ENCODE measurements at places on chromosomes 13 and 19.

DNA sequence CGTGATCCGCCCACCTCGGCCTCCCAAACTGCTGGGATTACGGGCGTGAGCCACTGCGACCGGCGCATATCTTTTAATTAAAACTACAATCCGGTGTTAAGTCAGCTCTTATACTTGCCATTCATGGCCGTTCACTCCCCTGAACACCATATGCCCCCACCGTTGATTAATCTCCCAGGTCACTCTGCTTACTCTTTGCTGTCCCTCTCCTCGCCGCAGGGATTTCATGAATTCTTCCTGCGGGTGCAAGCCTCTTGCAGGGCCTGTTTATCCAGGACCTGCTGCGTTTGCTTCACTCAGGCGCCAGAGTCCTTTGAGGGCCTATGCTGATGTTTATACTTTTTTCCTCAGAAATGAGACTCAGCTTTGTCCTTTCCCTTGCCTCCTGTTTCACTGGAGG, 996 bp downstream of the ERVV-2 start:
- DNase-seq = no peak

GRCh38 chr19:28530406-28531035, 682.4 kb downstream of the UQCRFS1 start:
- no peak for DNase-seq

DNA sequence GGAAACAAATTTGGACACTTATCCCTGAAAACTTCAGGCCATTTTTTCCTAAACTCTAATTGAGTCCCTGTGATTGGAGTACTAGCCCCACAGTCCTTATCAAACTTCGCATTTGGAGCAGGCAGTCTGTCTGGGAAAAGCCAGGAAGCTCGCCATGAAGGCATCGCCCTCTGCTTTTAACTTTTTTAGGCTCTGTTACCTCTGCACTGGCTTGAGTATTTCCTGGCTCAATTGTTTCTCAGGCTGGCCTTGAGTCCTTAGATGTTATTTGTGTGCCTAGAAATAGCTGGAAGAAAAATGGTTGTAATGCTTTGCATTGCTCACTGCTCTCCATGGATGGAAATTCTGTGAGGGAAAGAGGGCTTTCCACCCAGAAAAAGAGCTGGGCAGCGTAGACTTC, 24.2 kb downstream of the ACTN4 start:
- DNase-seq = no peak

DNA sequence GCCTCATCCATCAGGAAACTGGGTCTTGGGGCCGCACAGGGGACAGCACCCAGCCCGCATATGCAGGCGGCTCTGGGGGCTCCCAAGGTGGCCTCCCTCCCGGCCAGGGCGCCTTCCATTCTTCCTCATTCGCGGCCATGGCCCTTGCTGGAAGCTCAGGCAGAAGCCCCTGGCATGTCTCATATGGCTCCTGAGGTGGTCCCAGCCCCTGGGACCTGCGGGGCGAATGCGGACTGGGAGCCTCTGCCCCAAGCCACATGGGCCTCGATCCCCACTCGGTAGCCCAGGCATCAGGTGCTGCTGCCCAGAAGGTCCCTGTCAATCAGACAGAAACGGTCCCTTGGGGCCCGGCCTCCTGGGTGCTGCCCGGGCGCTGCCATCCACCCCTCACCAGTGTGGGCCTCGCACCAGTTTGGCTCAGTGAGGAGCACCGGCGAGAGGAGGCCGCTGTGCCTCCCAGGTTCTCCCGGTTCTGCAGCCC, 301.6 kb downstream of the TEX29 start:
- DNase-seq = no peak

GRCh38 chr13:113405481-113406300, 41.8 kb upstream of the GRTP1 start:
- DNase-seq = no peak

DNA sequence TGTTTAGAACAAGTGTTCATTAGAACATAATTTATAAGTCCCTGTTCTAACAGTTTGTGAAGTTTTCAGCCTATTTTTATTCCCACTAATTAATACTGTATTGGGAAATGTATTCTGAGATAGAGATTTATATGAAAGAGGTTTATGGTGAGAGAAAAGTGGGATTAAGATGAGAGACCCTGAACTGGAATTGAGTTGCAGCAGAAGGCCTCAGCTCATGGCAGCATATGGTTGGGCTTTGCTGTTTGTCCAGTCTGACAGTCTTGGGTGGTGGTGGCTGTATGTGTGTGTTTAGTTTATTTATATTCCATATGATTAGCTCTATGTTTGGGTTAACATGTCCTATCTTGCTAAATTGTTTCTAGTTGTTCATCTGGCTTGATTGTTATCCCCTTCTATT, 575.1 kb downstream of the SLITRK5 start:
- DNase-seq = no peak

DNA sequence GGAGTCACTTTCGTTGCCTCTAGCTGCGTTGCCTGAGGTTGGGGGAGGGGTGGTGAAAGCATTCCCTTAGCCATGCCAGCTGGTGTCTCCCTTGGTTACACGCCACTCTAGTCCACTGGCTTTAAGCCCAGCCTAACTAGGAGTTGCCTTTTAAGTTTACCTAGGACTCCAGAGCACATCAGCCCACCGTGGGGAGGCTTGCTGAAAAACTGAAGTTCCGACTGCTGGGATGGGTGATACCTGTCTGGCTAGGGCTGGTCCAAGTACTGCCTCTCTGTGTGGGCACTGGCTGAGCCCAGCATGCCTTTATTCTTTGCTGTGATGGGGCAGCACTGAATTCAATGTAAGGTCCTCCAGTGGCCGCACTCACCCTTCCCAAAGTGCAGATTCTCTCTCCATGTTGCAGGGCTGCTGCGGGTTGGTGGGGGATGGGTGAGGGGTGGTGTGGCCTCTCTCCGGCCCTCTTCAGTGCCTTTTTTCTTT, 11.8 kb upstream of the CEACAM1 start:
- no peak for DNase-seq

DNA sequence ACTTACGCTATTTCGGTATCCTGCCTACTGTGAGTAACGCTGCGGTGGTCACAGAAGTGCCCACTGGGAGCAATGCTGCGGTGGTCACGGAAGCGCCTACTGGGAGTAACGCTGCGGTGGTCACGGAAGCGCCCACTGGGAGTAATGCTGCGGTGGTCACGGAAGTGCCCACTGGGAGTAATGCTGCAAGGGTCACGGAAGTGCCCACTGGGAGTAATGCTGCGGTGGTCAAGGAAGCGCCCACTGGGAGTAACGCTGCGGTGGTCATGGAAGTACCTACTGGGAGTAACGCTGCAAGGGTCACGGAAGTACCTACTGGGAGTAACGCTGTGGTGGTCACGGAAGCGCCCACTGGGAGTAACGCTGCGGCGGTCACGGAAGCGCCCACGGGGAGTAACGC, 52.1 kb upstream of the SOX1 start:
- no peak for DNase-seq

DNA sequence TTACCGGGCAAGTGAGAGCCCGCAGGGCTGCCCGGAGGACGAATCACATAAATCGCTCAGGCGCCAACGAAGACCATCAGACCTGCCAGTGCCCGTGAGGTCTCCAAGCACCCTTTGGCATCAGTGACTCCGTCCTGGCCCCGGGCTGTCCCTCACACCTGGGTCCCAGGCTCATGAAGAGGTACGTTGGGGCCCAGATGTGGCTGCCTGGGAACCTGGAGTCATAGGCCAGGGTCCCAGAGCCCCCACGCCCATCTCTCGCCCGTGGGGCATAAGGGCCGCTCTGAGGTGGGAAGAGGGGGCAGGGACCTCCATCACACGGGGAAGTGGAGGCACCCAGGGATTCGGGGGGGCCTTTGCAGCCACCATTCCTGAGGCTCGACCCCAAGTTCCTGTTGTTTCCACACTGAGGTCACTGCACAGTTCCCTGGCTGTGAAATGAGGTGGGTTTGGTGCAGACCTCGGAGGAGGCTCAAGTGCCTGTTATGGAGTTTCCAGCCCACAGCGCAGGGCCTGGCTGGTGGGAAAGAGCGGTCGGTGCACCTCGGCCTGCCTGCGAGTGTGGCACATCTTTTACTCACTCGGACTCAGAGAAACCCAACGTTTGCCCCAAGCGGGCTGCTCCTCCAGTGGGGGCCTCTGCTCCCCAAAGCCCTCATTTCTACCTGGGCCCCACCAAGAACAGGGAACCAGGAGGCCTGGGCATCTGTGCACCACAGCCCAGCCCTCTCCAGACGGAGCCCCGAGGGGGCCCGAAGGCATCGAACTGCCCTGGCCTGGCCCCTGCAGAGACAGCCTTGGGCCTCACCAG, 35.9 kb upstream of the C13orf46 start:
- no peak for DNase-seq

DNA sequence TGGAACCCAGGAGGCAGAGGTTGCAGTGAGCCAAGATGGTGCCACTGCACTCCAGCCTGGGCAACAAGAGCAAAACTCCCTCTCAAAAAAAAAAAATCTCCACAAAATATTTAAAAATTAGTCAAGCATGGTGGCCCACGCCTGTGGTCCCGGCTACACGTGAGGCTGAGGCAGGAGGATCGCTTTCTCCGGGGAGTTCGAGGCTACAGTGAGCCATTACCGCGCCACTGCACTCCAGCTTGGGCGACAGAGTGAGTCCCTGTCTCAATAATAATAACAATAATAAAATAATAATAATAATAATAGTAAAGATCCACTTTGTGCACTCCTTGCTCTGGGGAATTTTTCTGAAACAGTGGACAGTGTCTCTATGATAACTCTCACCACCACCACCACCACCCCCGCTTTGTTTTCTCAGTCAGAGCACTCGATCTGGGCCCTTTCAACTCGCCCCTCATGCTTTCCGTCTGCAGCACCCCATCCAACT, 8.7 kb downstream of the NAPSA start:
- DNase-seq = no peak

DNA sequence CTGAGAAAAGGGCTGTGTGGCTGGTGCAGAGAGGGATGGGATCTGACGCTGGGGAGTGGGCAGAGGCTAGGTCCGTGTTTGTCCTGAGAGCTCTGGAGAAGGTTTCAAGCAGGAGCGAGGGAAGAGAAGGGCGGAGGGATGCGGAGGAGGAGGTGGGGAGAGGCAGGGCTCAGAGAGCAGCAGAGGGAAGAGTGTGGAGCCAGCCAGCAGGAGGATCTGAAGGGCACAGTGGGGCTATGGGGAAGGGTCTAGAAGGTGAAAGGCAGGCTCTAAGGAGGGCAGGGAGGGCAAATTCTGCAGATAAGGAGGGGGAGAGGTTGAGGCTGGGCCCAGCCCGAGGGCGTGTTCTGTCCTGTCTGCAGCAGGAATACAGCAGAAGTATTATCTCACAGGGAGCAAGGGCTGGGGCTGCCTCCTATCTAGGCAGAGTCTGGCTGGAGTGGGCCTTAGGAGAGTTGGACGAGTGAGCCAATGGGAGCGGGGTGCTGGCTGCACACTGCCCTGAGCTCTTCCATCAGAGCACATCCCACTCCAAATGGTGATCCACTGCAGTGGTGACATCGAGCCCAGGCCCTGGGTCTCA, 6.1 kb downstream of the AP2A1 start:
- DNase-seq = no peak

- DNase-seq = no peak
Observed at GRCh38 chr13:21134475-21134874, 41.9 kb downstream of the SKA3 start.

DNA sequence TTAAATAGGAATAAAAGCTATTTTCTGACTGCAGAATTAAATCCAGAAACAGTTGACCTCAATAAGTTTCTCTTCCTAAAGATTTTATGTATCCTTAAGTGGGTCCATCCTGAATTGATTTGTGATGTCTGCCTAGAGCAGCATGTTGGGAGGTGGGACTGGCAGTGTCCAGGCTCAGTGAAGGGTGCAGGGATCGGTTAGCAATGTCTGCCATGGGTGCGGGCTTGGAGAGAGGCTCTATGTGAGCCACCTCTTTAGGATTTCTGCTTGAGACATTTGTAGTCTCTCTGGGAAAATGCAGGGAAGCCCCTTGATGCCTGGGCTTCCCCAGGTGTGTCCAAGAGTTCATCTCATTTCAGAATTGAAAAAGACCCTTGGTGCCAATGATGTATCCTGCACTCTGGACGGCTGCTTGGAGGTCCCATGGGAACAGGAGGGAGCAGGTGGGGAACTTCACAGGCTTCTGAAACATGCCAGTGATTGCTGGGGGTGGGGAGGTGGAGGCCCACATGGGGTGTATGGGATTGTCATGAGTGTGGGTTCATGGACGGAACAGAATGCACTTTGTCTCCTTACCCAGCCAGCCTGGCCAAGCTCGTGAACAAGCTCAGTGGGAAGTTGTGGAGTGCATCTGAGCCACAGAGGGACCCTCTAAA, 6.2 kb upstream of the COLGALT1 start:
- no peak for DNase-seq

DNA sequence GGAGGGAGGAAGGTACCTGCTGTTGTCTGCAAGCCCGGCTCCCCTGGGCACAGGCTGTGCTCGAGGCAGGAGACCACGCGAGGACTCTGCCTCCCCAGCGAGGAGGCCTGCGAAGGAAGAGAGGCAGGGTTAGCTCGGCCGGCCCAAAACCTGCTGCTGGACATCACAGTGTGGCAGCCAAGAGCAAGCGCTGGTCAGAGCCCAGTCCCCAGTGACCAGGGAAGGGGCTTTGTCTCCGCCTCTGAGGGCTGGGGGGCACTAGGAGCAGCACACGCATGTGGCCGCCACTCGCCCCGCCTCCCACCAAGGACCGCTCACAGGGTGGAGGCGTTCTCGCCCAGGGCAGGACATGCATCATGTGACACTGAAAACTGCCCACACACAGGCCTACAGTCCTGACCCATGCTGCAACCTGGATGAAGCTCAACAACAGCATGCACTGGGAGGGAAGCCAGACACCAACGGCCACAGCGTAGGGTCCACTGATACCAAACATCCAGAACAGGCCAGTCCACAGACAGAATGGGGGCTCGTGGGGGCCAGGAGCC, 8.5 kb downstream of the MIER2 start:
- DNase-seq = no peak

- no peak for DNase-seq
Observed at GRCh38 chr13:110285991-110286832, 20.7 kb downstream of the COL4A1 start.

DNA sequence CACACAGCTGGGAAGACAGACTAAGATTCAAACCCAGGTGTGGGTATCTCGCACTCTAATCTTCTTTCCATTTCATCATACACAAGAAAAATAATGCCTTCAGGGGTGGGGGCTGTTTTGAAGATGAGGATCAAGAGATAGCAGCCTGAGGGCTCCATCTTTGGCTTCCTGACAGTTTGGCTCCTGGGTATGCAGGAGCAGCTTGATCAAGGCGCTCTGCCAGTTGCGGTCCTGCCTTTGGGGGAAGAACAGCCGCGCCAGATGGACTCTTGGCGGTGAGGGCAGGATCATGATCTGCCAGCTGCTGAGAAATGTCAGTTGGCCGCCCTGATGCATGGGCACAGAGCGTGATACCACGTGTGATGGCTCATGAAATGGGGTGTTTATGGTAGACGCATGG, 119.1 kb downstream of the IER2 start:
- no peak for DNase-seq

- no peak for DNase-seq
Observed at GRCh38 chr19:18225355-18225701, 910 bp downstream of the PDE4C start.

- DNase-seq = no peak
Observed at GRCh38 chr19:15283141-15283883, 49.0 kb downstream of the BRD4 start.

All from globus pallidus (tissue), 1 donor.